ENCODE measurements at places on chromosomes 5 and 9.

DNA sequence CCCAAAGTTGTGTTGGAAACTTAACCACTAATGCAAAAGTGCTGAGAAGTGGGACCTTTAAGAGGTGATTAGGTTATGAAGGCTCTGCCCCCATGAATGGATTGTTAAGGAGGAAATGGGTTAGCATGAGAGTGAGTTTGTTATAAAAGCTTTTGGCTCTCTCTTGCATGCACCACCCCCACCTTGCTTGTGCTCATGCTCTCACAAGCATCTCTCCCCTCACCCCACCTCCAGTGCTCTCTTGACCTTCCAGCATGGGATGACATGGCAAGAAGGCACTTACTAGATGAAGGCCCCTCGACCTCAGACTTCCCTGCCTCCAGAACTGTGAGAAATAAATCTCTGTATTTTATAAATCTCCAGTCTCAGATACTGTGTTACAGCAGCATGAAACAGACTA, 52.8 kb downstream of the RICTOR start:
- DNase-seq, result no peak

DNA sequence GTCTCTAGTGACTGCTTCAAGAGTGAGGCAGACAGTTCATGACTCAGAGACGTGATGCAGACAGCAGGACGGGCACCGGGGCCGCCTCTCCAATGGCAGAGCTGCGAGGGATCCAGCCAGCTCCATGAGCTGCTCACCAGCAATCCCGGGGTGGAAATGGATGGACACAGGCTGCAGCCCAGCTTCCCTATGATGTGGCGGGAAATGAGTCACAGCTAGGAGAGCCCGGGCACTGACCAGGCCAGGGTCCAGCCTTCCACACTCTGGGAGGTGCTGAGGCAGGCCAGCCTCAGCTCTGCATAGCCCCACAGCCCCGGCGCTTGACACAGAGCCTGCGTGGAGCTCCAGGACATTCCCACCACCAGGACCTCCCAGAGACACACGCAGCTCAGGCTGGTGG, 244.8 kb upstream of the IRX2 start:
- no peak for DNase-seq

DNA sequence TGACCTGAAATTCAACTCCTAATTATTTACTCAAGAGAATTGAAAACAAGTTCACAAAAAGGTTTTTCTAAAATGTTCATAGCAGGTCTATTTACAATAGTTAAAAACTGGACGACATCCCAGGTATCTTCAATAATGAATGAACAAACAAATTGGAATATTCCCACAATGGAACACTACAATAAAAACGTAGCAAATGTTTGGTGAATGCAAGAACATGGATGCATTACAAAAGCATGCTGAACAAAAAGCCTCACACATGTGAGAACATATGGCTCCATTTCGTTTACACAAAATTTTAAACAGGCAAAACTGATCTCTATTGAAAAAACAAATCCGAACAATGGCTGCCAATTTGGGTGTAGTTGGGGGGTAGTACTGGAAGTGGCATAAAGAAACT, 669.9 kb downstream of the MTRR start:
- no peak for DNase-seq

DNA sequence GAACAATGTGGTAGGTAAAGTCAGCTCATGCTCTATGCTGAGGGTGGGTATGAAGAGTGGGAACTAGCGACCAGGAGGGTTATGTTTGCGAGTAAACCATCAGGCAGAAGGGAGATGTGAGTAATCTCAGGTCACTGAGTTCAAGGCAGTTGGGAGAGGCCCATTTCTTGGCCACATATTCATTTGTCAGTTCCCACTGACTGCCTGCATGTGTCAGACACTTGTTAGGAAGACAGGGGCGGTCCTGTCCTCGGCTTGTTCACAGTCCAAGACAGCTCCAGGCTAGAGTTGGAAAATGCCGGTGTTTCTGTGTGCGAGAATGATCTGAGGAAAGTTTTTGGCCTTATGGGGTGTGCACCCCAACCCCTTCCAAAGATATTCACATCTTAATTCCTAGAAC, 48.6 kb upstream of the GDNF start:
- no peak for DNase-seq

GRCh38 chr5:76546497-76547102, 76.6 kb downstream of the F2RL2 start:
- no peak for DNase-seq

- no peak for DNase-seq
Measured at GRCh38 chr9:69307446-69308205, 17.4 kb upstream of the ENTREP1 start.

DNA sequence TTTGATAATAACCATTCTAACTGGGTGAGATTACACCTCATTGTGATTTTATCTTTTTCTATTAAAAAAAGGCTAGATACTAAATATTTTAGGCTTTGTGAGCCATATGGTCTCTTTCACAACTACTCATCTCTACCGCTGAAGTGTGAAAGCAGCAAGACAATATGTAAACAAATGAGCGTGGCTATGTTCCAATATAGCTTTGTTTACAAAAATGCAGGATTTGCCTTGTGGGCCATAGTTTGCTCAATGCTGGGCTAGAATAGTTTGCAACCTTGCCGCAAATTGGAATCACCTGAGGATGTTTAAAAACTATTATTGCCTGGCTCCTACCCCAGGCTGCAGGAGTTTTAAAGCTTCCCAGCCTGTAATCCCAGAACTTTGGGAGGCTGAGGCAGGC, 10.2 kb upstream of the GPR150 start:
- DNase-seq, result no peak

GRCh38 chr9:78326564-78326963, 29.6 kb downstream of the PSAT1 start:
- DNase-seq, result no peak

All from erythroblast (primary cell).